Left colon (tissue), 2 donors: ENCODE measurements at places on chromosomes 6 and 20. TPM values are rescaled to one million over a fixed set of nuclear protein-coding genes. Genes with fewer than 3 reads are reported as not detected.

- no peak for DNase-seq
Measured at GRCh38 chr6:154504102-154504501, 6.4 kb downstream of the CNKSR3 start.

- no peak for DNase-seq
Measured at GRCh38 chr20:23396950-23397627, 24.2 kb downstream of the NAPB start.

DNA sequence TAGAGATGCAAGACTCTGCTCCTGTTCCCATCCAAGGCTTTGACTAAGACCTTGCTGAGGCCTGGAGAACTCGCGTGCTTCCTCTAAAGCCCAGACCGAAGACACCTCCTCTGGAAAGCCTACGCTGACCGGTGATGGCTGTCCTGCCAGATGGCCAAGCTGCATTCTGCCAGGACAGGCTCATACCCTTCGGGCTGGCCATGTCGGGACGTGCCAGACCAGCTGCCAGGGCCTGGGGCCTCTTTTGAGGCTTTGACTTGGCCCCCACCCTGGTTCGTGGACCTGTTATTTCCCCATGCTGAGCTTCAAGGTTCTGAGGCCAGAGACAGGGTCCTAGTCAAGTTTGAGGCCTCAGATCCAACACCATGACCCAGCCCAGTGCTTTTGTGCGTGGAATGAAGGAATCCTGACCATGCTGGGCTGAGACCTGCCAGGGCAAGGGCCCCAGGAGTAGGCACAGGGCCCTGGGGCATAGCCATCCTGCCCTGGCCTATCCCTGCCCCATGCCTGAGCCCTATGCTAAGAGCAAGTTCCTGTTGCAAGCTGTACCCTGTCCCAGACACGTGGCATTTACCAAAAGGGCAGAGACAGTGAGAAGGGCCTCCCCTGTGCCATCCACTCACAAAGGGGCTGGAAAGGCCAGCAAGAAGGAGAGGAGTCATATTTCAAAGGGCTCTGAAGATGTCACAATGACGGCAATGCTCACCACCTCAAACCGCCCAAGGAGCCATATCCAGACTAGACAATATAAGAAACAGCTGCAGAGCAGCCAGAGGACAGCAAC is 42.8 kb downstream of the MRPL14 start:
- DNase-seq: no peak

Gene LY86
- total RNA-seq: 2.3 TPM

- peak; percentile 27 for DNase-seq
Measured at GRCh38 chr20:973785-974194, 28.3 kb downstream of the RSPO4 start.
